ENCODE measurements at places on chromosomes 6 and 20.

DNA sequence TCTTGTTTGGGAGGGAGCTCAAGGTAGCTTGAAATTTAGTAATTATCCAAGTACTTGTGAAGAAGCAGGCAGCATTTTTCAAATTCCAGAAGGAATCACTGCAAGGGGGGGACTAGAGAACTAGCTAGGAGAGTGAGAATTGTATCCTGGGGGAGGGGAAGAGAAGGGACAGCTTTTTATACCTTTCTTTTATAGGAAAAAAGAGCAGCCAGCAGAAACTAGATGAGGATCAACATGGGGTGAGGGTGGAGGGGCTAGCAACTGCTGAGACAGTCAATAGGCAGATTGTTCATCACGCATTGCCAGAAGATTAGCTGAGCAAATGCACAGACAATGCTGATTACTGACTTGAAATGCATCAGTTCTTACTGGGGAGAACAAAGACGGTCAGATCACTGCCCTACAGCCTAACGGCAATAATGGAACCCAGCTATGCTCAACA, 514.3 kb upstream of the CITED2 start:
- no peak for DNase-seq

- DNase-seq: no peak
These were observed 136.6 kb downstream of the MYLK4 start for GRCh38 chr6:2614155-2614554.

GRCh38 chr20:63094767-63095499, 88.2 kb upstream of the BHLHE23 start:
- no peak for DNase-seq

DNA sequence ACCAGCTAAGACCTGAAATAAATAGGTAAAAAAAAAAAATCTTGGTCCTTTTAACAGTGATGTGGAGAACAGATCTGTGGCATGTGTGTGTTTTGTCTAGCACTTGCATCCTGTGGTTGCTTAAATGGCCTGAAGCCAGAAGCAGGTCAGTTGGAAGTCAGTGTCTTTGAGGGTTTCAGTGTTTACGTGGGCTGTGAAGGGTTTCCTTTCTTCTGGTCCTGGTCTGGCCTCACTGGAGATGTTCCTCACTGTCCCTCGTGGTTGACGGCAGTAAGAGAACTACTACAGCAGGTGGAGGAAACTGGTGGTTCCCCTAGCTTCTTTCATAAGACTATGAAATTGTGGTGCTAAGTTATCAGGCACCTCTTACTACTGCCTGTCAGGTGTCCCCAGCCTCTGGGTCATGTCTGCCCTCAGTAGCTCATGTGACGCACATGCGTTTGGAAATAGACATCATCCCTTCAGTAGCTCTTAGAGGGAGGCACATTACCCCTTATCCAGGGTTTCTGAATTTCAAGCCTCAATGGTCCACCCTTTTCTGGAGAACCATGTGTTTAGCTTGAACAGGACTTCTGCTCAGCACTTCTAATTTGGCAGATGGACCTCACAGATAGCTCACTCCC, 59.4 kb upstream of the SCP2D1 start:
- peak; percentile 24 for DNase-seq

DNA sequence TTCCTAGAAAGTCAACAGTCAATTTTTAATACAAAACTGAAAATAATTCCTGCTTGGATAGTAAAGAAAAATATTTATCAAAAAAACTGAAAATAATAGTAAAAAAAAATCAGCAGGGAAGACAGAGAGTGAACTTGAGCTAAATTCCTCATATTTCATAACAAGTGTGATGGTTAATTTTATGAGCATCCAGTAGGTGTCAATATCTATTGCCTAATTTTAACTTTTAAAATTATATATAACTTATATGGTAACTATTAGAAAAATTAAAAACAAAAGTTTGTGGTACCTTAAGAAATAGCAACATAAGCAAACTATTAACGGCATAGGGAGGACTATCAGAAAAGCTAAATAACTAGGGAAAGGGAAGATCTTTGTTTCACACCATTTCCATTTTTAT, 2.1 kb downstream of the EPM2A start:
- no peak for DNase-seq

GRCh38 chr20:19765913-19766312, 7.9 kb downstream of the RIN2 start:
- no peak for DNase-seq

DNA sequence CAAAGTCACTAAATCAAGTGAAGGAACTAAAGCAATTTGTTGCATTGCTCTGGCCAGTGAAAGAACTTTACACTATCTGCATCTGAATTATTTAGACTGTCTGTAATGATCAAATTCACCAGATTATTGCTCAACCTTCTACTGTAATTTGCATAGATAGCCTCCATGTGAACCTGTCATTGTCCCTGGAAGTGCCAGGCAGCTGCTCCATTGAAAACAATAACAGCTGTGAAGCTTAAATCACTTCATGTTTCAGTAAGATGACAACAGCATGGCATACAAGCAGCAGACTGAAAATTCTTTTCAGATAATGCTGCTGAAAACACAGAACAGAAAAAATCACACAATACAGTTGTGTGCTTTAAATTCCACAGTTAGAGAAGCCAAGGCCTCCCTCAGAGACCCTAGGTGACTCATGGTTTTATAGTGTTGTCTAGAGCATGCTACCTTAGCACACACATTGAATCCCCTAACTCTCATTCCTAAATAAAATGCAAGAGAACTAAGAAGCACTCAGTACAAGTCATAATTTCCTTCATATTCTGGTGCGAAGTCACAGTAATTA, 248.9 kb downstream of the TPBG start:
- no peak for DNase-seq

- DNase-seq: no peak
These were observed 26.1 kb downstream of the C6orf141 start for GRCh38 chr6:49576618-49577017.

- no peak for DNase-seq
These were observed 122.2 kb downstream of the MTFR2 start for GRCh38 chr6:136127873-136128272.

DNA sequence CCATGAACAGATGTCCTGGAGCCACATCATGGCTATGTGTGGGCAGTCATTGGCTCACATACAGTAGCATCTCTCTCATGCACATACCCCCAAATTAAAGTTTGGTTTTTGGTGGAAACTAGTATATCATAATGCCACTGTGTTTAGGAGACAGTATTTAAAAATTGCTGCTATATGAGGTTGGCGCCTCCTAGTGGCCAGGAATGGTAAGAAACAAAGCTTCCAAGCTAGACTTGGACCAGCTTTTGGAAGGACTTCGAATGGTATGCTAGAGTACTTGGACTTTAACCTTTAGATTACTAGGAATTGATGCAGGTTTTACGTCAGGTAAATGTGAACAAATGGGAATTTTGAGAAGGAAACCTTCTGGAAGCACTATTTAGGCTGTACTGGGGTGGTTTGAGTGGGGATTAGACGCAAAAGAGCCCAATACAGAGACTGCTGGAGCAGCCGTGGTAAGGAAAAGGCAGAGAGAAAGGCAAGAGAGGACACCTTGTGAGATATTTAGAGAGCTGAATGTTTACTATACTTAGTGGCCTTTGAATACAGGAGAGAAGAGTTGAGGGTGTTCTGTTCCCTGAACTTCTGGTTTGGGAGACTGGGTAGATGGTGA, 23.8 kb downstream of the PRSS35 start:
- peak; percentile 76 for DNase-seq

DNA sequence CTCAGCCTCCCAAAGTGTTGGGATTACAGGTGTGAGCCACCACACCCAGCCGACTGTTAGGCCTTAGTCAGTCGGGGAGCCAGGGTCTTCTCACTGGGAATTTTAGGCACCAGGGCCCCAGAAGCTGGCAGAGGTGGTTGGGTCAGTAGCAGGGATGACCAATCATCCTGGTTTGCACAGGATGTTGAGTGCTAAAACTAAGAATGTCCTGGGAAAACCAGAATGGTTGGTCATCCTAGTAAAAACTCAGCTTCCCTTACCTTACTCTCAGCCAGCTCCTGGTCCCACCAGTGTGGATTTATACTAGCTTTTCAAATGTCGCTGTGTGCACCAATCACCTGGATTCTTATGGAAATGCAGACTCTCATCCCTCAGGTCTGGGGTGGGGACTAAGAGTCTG, 31.8 kb downstream of the KCNG1 start:
- no peak for DNase-seq

DNA sequence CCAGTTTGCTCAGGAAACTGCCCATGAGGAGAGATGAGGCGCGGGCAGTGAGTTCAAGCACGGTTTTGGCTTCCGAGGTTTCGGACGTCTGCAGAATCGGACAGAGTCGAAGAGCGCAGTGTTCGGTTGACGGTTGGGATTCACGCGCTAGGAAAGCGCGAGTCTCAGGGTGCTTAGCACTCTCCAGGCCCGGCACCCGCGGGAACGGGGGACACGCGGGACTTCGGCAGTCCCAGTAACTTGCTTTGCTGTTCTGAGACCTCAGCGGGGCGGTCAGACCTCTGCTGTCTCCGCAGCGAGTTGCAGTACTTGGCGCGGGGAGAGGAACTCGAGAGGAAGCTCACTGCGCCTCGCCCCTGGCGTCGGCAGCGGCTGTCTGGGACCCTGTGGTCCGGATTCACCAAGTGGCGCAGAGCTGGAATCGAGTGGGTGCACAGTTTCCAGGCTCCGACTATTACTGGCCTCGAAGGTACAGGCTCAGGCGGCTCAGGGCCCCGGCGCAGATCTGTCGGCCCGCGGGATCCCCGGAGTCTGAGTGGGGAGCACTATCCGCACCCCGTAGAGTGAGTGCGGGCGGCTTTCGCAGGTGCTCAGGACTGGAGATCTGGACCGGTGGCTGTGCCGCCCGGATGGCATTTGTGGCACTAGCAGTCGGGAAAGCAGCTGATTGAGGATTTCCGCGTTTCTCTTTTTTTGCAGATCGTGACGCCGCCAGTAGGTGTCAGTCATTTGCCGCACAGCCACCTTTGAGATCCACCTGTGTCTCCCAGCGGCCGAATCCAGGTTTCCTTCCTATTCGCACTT, at the start of gene POM121L2:
Gene POM121L2 (minus strand): TSS at position 128 of the 804 bp plus-strand sequence. CDS start 103 bp downstream, at position 25.
- DNase-seq: peak; percentile 11

DNA sequence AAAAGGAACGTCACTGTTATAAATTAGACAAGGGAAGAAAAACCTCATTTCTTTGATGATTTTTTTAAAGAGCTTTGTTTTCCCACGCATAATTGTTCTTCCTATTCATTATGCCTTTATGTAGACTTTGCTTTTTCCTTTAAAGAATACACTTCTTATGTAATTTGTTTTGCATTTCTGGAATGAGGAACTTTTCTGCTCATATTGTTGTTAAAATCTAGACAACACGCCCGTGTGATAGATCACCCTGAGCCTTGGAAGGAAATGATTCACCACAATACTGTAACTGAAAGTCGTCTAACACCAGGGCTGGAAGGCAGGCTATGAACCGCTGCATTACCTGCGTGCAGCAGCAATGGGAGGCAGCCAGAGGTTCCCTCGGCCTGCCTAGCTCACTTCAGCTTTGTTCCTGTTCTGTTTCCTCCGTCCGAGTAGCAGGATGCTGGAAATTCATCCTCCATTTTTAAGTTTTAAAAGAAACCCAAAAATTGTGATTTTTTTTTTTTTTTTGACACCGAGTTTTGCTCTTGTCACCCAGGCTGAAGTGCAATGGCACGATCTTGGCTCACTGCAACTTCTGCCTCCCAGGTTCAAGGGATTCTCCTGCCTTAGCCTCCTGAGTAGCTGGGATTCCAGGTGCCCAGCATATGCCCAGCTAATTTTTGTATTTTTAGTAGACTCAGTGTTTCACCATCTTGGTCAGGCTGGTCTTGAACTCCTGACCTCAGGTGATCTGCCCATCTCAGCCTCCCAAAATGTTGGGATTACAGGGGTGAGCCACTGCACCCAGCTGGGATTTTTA, 49.6 kb upstream of the ZNF217 start:
- DNase-seq: peak; percentile 93

DNA sequence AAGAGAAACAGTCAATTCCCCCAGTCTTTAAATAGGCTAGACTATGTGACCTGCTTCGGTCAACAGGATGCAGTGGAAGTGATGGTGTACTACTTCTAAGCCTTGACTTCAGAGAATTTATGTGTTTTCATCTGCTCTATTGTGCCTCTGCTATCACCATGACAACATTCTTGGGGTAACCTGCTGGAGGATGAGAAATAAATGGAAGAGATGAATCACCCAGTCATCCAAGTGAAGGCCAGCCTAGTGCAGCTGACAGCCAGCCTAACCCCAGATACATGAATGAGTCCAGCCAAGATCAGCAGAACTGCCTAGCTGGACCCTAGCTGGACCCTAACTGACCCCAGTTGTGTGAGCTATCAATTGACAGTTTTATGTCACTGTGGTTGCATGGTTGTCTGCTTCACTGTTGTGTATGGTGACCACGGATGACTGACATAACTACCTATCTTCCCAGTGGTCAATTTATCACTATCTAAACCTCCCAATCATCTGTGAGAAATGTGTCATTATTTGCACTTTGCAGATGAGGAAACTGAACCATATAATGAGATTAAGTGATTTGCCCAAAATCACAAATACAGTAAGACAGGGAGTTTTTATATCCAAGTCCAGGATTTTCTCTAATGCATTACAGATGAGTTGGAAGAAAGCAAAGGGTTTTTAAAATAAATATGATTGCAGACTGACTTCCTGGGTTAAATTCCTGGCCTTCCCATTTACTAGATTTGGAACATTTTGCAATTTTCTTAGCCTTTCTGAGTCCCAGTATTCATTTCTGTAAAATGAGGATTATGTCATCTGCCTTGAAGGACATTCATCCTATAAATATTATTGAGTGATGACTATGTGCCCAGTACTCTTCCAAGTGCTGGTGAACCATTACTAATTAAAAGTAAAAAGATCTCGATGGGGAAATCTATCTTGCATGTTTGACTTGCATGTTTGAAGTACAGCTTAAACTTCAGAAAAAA, 136.4 kb upstream of the PLCB4 start:
- no peak for DNase-seq

GRCh38 chr6:164379795-164380194, 929.6 kb downstream of the C6orf118 start:
- no peak for DNase-seq

DNA sequence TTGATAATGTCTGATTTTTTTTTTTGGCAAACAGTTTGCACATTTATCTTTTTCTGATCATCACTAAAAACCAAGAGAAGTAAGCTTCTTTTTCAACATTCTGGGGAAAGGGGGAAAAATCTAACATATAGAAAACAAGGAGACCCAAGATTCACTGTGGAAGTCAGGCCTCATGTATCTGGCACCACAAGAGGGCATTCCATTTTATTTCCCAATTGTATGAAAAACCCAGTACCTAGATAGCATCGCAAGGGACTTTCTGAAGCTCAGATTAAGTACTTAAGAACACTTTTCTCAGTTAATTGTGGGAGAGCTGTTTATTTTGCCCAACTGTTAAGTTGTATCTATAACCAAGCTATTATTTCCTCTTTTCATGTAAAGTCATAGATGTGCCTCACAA, 152.9 kb downstream of the KLHL32 start:
- no peak for DNase-seq

GRCh38 chr20:63024573-63025392, 18.0 kb upstream of the BHLHE23 start:
- DNase-seq: no peak
